ENCODE measurements at places on chromosomes 1 and 21.

DNA sequence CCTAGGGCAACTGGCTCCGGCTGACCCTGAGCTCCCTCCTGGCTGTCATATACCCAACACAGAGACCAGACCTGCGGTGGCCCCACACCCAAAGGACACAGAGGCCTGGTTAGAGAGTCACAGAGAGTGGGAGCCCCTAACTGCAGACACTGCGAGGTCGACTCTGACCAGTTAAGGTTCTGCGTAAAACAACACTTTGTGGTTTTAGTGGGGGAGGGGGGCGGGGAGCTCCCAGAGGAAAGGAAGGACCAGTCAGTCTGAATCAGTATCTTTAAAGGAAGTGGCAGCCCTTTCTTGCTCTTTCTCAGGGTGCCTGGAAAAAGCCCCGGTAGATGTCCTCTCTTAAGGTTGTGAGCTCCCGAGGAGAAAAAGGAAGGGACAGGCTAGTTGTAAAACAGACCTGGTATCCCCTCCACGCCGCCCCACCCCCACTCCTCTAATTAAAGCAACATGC is 2.4 kb downstream of the SSBP3 start:
- no peak for DNase-seq

DNA sequence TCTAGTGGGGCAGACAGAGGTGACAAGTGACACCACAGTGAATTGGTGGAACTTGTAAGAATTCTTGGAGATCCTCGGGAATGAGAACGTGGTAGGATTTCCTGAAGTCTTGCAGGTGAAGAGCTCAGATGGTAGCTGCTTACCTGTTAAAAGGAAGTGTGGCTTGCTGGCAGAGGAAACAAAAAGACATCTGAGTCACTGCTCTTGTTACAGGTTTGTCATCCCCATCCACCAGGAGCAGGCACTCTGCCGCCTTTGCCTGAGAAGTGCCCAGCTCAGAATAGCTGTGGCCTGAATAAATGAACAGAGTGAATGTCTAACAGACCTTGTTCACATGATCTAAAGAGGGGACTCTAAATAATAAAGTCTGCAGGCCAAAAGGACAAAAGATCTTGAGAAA is 12.3 kb upstream of the ZSCAN20 start:
- no peak for DNase-seq

DNA sequence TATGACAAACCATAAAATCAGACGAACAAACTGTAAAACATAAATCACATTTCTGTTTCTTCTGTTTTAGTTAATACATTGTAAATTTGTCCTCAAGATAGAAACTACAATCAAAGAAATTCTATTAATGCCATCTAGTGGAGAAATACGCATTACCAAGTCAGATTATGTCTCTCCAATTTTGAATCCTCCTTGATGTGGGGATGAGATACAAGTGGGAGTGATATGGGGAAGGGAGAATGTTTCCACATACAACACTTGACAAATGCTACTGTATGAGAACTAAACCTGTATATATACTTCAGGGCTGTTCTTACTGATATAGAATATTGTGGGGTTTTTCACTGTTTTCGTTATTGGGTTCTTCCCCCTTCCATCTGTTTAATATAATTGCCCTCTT is 2.6 kb downstream of the HFM1 start:
- DNase-seq = peak; percentile 45

GRCh38 chr1:166166329-166166697 is 488 bp downstream of the FAM78B start:
- no peak for DNase-seq

DNA sequence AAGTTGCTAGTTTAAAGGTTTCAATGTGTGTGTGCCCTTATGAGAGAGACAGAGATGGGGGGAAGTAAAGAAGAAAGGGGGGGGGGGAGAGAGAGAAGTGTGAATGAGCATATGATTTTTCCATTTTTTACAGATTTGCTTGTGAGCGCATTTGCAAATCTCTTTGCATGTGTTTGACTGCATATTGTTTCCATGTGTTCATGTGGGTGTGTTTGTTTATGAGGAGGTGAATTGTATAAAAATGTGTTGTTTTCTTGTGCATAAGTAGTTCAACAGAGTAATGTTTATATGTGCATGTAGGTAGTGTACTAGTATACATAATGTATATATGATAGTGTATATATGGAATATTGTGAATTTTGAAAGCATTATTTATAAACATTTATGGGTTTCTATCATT is 205.9 kb upstream of the SPAG17 start:
- DNase-seq = no peak

GRCh38 chr21:42091899-42092508 is 20.9 kb downstream of the UMODL1 start:
- no peak for DNase-seq

All from NCI-H345 (cell line).